ENCODE measurements at places on chromosomes 6 and 20.

DNA sequence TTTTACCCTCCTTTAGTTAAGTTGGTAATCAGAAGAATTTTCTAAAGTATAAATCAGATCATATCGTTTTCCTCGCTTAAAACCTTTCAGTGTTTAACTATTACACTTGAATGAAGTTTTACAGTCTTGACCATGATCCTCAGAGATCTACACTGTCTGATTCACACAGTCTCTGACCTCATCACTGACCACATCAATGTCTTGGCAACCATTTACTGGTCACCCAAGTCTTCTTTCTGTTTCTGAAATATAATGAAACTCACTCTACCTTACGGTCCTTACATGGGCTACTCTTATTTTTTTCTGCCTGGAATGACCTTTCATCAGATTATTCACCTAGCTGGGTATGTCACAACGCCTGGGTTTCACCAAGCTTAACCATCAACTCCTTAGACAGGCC lies 71.4 kb downstream of the ADGB start:
- DNase-seq: no peak

DNA sequence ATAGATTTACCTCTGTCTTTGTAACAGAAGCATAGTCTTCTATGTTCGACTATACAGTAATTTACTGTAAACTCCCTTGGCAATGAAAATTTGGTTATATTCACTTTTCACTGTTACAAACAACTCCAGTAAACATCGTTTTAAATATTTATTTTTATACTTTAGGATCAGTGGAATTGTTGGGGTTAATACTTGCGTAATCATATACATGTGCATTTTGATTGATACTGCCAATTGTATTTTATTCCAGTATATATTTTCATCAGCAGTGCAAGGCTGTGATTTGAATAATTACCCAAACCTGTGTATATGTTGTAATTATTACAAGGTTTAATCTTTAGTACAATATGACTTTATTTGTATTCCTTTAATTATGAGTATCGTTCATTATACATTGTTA lies 255.7 kb downstream of the ARID1B start:
- no peak for DNase-seq

- no peak for DNase-seq
These were observed 895.6 kb upstream of the MAP3K7 start for GRCh38 chr6:91482498-91482897.

DNA sequence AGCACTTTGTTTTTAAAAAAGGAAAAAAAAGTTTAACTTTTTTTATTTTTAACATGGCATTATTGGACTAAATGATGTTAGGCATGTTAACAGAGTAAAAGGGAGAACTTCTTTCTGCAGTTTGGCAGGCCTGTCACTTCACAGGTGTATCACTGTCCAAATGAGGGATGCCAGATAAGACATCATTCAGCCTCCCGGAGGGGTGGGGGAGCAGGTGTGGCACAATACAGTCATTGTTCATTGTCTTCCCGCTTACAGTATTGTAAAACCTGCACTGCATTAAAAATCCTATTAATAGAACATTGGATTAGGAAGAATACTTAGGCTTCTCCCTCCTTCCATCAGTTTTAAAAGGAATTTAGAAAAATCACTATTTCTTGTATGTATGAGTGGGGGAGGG lies 80.7 kb downstream of the CARMIL1 start:
- DNase-seq: no peak

- no peak for DNase-seq
These were observed 2.3 kb downstream of the CCND3 start for GRCh38 chr6:41939176-41939847.

DNA sequence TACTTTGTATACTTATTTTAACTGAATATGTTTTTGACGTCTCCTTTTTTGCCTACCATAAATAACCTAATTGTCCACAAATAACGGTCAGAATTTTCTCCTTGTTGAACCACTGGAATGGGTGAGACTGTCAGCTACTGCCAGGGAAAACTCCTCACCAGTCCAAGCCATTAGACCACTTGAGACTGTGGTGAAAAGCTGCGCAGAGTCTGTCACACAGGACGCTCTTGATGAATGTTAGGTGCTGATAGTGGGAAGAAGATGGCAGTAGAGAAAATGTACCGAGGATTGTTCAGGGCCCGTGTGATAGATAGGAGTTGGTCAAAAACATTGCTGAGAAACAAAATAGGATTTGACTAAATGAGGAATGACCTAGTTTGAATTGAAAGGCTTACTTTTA lies 75.6 kb upstream of the KIF25 start:
- DNase-seq: no peak

GRCh38 chr6:164911873-164912580 lies 397.4 kb downstream of the C6orf118 start:
- DNase-seq: no peak

DNA sequence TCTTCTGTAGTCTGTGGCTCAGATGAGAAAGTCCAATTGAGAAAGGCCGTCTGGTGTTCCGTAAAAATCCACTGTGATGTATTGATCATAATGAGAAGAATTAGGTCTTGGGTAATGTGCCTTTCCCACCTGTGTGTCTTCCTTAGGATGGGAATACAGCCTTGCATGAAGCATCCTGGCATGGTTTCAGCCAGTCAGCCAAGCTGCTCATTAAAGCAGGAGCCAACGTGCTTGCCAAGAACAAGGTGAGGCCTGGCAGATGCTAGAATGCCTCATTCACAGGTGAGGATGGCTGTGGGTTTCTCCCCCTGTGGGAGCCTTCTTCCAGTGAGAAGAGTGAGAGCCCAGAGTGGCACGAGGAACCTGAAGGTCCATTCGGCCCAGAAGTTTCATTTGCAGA lies 32.7 kb downstream of the LYRM2 start:
- DNase-seq: no peak

GRCh38 chr6:134593887-134594286 lies 276.0 kb upstream of the SGK1 start:
- no peak for DNase-seq

- no peak for DNase-seq
These were observed 37.1 kb upstream of the TFAP2A start for GRCh38 chr6:10451828-10452509.

DNA sequence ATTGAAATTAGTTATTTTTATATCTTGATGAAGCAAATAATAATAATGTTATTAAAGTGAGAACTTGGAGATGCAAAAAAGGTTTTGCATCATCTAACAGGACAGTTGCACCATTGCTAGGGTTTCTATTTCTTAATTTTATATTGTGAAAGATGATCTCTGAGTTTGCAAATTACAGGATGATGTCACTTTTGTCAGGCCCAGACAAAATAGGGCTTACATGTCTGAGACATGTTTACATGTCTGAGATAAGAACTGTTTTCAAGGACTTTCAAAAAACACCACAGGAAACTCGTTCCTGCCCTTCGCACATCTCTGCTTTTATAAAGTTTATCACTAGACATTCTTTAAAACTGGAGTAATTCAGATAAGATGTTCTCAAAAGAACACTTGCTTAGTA lies 1075.8 kb upstream of the MANEA start:
- DNase-seq: no peak

- no peak for DNase-seq
These were observed 393 bp upstream of the FABP7 start for GRCh38 chr6:122778985-122779661.

DNA sequence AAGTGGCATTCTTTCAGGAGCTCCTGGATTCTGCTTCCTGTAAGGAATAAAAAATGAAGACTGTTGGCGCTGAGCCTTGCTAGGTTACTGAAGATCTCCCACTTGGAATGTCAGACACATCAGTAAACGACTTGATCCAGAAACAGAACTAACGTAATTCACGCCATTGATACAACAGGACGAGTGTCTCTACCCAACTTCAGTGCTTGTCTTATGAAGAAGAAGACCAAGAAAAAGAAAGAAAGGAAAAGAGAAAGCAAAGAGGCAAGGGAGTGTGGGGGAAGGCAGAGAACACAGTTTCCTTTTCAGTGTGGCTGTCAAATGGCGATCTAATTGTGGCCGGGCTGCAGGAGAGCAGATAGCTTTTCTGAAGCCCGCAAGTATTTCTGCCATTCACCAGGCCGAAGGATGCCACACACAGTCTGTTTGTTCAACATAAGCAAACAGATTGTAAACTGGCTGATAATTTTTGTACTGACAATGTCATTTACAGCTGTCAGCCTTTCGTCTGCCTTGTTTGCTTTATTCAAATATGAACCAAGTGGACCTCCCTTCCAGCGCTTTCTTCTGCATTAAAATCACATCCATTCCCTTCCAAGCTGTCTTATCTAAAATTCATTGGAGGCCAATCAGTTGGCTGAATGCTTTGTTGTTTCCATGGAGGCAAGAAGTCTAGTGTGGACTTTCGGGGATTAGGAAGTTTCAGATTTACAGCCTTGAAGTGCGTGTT lies 180.6 kb downstream of the FOXA2 start:
- DNase-seq: no peak

DNA sequence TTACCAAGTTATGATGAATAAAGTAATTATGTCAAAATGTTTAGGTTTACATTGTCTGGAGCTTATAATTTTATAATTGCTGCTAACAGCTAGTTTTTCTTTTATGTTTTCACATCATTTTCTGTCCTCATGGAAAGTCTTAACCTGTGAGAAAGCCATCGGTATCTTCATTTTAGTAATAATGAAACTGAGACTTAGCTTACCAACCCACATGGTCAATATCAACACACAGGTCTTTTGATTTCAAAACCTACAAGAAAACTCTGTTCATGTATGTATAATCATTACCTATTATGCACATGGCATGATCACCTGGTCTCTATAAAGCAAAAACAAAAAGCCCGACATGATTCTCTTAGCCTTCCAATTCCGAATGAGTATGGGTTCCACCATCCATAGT lies 61.9 kb downstream of the KCNQ5 start:
- DNase-seq: no peak

DNA sequence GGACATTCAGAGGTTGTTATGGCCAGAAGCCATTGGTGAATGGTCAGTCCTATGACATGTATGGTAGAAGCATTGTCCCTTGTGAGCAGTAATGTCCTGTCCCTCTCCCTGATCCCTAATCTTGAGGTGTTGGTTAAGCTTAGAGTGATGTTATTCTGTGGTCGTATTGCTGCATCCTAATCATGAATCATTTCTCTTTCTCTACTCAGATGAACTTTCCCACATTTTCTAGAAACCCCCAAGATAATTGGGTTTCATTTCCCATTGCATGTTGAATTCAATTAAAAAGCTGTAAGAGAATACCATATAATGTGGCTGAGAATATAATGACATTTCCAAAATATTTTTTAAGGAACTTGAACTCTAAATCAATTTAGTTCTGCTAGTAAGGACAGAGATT lies 175.1 kb downstream of the PLCB4 start:
- no peak for DNase-seq

DNA sequence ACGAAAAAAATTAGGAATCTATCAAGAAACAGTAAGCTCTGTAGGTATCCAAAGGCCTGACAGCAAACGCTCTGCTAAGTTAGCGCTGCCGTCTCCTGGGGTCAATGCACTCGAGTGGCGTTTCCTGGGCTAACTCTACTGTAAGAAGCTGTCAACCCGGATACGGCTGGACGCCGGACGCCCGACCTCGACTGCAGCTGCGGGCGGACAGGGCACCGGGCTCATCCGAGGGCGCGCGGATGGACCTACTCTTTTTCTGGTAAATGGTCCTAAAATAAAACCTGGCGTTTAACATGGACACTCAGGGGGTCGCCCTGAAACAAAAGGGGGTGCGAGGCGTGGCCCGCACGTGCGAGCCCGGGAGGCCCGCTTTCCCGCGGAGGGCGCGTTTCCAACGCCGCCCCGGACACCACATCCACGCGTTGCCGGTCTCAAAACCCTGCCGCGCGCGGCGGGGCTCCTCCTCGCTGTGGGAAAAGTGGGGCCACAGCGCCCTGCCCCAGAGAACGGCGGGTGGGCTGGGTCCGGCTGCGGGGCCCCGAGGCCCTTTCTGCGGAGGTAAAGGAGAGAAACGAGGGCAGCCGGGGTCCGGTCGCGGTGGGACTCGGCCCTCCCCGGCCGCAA lies 537 bp downstream of the TCP1 start:
- no peak for DNase-seq

GRCh38 chr6:121645100-121645745 lies 209.8 kb downstream of the GJA1 start:
- no peak for DNase-seq

DNA sequence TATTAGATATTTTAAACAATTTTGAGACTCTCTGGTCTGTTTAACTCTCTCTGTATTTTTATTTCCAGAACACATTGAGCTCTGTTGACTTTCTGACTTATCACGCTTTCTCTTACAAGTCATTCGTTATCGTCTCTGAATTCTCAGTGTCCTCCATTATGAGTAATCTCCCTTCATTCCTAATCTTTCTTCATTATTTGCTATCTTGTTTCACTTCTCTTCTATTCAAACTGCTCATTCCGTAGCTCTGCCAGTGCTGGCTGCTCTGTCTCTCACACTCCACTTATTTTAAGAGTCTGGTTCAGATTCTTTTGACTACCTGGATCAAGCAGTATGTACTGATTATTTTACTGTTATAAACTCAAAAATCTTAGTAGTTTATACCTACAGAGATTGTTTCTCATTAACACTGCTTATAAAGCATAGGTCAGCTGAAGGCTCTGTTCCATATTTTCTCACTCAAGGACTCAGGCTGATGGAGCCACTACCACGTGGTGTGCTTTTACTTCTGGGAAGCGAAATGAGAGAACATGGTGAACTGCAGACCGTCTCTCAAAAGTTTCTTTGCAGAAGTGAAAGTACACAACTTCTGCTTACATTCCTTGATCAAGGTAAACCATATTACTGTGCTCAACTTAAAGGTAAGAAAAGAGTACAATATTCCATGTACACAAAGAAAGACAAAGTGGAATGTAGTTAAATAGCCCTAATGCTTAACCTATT lies 485.2 kb downstream of the GRIK2 start:
- DNase-seq: no peak

DNA sequence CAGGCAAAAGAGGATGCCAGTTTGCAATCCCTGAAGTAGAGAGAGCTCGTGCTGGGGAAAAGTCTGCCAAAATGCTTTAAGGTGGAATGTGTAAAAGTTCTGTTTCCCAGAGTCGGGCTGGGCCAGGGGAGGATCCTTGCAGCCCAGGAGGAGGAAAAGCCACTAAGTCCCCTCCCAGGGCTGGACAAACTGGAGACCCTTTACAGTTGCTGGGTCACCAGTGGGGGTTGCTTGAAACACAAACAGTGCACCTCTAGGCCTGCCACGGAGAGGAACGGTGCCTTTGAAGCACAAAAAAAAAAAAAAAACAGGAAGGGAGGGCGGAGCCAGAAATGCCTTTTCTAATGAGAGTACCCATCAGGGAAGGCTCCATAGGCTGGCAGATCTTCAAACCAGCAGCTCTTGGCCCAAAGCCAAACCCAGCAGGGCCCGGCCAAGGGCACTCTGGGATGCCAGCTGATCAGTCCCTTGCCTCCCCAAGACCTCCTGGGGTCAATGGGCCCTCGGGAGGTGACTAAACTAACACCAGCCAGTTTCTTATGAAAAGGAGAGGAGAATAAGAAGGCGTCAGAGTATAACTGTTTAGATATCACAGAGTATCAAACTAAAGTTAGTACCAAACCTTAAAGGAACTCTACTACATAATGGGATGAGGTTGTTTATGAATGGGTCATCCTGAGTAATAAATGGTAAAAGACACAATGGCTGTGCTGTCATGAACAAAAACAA lies 23.7 kb downstream of the HLA-A start:
- DNase-seq: no peak
